ENCODE measurements at places on chromosomes 6 and 20.

GRCh38 chr6:160510199-160510598 lies 153.9 kb downstream of the LPA start:
- DNase-seq = no peak

DNA sequence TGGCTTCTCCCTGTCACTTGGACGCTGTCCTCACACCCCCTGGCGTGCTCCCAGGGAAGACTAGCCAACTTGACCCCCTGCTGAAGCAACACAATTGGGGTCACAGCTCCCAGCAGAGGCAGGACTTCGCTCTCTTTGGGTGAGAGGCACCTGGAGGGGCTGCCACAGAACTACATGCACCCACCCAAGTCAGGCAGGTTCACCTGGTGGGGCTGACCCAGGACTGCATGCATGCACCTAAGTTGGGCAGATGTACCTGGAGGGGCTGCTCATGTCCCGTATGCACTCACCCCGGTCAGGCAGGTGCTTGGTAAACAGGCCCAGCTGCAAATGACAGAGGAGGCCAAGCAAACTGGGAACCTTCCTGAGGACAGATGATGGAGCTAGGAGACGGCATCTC lies 154.3 kb upstream of the RPS6KA2 start:
- no peak for DNase-seq

DNA sequence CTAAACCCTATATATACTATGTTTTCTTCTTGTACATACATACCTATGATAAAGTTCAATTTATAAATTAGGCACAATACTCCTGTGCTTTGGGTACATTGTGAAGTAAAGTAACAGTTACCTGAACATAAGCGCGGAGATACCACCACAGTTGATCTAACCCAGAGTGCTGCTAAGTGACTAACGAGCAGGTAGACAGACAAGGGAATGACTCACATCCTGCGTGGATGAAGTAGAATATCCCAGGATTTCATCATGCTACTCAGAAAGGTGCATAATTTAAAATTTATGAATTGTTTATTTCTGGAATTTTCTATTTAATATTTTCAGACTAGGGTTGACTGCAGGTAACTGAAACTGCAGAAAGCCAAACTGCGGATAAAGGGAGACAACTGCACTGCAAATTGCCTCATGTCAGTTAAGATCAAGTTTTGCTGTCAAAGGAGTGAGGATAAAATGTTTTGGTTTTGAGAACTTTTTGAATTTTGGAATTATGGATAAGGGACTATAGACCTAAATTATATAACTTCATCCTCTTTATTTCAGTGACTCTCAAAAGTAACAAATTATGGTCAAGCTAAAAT lies 14.4 kb downstream of the MKKS start:
- no peak for DNase-seq

DNA sequence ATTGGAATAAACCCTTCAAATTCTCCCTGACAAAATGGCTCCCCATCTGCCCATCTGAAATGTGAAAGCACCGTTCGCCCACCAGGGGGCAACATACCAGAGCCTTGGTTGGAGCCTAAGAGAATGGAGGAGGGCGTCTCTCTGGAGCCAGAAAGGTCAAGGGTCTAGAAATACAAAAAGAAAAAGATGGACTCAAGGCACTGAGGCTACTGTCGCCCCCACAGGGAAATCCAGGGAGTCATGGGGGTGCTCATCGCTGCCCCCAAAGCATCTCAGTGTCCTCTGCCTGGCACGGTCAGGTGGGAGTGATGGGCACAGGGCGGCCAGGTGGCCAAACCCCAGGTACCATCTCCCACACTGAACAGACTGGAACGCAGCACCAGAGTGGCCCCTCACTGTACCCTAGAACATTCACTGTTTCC lies 136.3 kb downstream of the ZMYND8 start:
- DNase-seq = peak; percentile 60

DNA sequence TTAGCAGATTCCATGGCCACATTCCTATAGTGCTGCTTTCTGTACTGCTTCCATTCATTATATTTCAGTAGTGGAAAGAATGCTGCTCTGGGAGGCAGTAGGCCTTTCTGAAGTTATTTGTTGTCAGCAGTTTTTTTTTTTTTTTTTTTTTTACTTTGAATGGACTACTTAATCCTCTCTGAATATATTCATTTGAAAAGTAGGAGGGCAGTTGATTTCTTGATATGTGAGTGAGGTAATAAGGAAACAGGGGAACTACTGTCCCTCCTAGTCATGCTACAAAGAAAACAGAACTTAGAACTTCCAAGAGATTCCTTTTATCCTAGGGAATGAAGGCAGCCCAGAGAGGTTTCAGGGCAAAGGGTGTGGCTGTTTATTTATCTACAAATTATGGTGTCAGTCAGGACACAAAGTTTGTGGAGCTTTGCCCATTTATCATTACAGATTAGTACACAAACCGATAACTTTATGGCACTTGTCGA lies 155.9 kb downstream of the JARID2 start:
- no peak for DNase-seq

- no peak for DNase-seq
Observed at GRCh38 chr20:52494244-52494643, 302.7 kb upstream of the ZFP64 start.

GRCh38 chr20:39607141-39607540 lies 645.0 kb downstream of the DHX35 start:
- no peak for DNase-seq

- peak; percentile 57 for DNase-seq
Observed at GRCh38 chr20:38307371-38308046, 3.6 kb downstream of the BPI start.

DNA sequence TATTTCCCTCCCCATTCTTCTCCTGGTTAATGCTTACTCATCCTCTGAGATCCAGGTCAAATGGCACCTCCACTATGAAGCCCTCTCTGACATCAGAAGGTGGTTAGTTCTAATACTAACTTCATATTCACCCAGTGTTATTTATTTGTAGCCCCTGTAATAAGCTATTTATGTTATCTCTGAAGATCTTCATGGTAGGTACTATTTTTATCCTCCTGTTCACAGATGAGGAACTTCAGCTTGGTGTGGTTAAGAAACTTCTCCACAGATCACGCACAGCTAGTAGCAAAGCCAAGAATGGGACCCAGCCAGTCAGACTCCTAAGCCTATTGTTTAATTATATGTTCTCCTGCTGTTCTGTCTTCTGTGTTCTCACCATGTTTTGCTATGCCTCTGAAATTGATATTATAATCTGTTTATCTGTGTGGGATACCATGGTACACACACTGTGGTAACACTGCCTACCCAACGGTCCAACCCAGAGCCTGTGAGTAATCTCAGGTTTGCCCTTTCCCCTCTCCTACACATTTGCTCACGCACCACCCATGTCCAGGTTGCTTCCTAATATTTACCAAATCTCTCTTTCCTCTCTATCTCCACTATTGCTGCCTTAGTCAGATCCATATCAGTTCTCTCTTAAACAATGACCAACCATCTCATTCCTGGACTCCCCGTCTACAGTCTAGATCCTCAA lies 98.4 kb downstream of the IPCEF1 start:
- DNase-seq = no peak

GRCh38 chr20:56163806-56164205 lies 84.7 kb upstream of the MC3R start:
- peak; percentile 7 for DNase-seq

DNA sequence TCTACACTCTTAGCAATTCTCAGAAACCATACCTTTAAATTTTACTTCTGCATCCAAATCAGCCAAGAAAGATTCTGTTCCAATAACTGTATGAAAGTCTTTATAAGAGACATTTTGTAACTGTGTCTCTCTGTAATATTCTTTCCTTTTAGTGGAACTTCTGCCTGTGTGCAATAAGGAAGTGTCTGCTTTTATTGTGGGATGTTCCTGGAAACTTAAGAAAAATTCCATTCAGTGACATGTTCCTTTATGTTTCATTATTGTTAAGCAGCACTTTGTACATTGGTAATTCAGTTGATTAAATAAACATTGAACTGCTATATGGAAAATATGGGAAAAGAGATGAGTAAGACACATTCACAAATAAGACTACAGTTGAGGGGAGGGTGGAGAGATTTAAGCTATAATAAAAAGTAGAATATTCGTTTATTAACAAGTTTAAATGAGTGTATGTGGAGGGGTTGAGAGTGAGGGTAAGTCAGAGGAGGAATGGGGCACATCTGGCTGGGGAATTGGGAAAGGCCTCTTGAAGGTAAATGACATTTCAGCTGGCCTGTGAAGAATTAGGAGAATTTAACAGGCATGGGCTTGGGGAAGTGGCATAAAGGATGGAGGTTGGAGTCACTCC lies 11.9 kb downstream of the NUS1 start:
- no peak for DNase-seq

DNA sequence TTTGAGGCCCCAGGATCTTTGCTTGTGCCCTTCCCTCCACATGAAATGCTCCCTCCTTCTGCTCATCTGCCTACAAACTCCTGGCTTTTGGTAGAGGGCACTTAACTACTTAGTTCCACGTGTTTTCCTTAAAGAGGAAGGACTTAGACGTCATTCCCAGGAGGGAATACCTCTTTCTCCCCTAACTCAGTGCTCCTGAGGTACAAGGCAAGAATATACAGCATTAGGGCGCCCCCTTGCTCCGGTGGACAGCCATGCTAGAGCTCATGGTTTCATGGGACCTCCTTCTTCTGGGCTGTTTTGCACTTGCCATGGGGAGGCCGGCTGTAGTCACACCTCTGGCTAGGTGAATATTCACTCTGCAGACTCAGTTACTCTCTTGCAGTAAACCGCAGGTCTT lies 93.8 kb upstream of the LY86 start:
- DNase-seq = peak; percentile 93

- DNase-seq = no peak
Observed at GRCh38 chr6:152993847-152994246, 8.7 kb downstream of the MTRF1L start.

DNA sequence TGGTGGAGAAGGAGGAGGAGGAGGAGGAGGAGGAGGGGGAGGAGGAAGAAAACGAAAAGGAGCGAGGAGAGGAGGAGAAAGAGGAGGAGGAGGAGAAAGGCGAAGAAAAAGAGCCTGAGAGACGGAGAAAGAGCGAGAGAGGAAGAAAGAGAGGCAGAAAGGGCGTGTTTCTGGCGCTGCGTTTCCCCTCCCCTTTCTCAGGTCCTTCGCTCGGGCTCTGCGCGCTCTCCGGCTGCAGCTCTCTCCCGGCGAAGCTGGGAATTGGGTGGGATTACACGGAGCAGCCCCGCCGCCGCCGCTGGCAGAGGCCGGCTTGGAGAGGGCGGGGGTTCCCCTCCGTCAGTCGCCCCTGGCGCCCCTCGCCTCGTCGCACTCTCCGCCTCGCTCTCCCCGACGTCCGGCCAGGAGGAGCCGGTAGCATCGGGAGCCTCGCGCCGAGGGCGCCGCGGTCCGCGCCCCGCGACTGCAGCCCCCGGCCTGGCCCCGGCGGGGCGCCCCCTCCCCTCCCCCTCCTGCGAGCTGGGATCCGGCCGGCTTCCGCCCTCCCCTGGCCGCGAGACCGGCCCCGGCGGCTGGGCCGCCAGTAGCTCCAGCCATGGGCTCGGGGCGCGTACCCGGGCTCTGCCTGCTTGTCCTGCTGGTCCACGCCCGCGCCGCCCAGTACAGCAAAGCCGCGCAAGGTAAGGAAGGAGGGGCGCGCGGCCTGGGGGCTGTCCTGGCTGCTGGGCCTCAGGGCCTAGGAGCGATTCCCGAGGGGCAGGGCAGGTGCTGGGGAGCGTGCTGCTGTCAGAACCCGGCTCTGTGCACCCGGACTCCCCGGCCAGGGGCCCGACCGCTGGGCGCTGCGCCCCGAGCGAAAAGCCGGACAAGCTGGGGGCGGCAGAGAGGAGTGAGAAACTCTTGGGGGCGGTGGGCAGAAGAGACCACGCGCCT lies at the start of gene SCUBE3:
TSS of gene SCUBE3 (plus strand) at position 133 of the 933 bp plus-strand sequence. CDS start at position 596, 463 bp downstream.
- DNase-seq = peak; percentile 81

DNA sequence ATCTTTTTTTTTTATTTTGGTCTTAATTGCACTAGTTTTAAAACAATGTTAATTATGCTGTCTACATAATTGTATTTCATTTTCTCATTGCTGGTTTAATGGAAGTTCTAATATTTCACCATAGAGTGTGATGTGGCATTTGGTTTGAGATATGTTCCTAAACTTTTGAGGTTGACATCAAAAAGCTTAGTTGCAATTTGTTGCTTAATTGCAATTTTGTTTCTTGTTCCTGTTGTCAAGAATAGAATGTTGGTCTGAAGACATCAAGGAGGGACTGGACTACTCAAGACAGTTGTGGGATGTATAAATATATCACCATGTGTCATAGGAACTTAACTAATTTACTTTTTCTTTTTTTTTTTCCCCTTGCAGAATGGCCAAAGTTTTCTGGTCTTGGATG lies 12.5 kb downstream of the HSF2 start:
- DNase-seq = no peak

DNA sequence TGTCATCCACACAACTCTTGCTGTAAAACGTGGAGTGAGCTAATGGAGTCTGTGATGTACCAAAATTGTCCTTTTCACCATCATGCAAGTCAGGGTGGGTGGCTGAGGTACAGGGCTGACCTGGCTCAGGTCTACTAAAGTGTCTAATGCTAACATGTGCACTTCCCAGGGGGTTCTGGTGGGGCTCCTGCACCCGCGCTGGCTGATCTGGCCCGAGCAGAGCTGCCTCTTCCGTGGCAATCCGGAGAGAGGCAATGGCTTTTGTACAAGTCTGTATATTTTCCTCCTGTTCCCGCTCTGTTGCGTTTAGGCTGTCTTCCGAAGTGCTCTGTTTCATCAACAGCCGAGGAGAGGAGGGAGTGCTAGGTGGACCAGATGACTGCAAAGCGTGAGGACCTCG lies 191.8 kb downstream of the HIVEP2 start:
- DNase-seq = no peak

DNA sequence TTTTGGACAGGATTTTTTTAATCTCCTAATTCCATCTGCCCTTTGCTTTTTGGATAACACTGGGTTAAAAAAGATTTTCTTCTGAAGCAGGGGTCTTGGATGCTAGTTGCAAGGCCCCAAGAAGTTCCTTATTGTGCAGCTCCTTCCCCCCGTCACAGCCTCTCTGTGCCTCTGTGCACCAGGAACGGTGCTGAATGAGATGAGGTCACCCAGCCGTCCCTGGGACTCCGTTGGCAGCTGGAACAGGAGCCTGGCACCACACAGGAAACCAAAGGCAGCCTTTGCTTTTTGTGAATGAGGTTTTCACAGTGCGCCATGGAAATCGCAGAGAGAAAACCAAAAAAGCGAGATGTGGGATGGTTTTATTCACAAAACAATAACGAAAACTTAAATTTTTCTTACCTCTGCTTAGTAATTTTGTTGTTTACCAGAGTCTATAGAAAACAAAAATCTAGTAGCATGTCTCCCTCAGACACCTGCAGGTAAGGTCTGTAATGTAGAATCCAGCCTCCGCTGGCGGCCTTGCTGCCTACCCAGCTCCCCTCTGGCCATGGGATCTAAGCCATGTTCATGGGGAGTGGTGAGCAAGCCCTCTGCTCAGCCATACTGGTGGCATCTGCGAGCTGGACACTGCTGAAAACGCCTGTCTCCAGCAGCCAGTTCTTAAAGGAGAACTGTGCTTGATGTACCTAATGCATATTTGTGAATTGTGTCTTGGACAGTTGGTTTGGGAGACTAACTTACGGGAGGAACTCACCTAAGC lies 40.4 kb upstream of the SYNJ2 start:
- no peak for DNase-seq

- no peak for DNase-seq
Observed at GRCh38 chr20:62461157-62461556, 14.6 kb downstream of the GATA5 start.

- no peak for DNase-seq
Observed at GRCh38 chr6:143100429-143100828, 39.7 kb downstream of the AIG1 start.

- DNase-seq = peak; percentile 23
Observed at GRCh38 chr6:108175592-108176279, 9.9 kb downstream of the NR2E1 start.
